Effector memory CD4-positive, alpha-beta T cell (primary cell): ENCODE measurements at places on chromosomes 1 and 21.

GRCh38 chr1:91549041-91549735, 48.5 kb downstream of the CDC7 start:
- peak overlapping the region; percentile 9 for H3K4me3 ChIP-seq
- no peaks in the 10 kb centered on the region for H3K36me3 ChIP-seq
- no peaks in the 10 kb centered on the region for H3K27me3 ChIP-seq
- peak; percentile 12 for DNase-seq

- no peaks in the 10 kb centered on the region for H3K4me1 ChIP-seq
- no peaks in the 10 kb centered on the region for H3K27me3 ChIP-seq
- H3K4me3 ChIP-seq: no peak overlapping the region
- peaks cover 71% of the 10 kb centered on the region for H3K36me3 ChIP-seq
These were observed 46.3 kb downstream of the AIDA start for GRCh38 chr1:222665964-222666363.

DNA sequence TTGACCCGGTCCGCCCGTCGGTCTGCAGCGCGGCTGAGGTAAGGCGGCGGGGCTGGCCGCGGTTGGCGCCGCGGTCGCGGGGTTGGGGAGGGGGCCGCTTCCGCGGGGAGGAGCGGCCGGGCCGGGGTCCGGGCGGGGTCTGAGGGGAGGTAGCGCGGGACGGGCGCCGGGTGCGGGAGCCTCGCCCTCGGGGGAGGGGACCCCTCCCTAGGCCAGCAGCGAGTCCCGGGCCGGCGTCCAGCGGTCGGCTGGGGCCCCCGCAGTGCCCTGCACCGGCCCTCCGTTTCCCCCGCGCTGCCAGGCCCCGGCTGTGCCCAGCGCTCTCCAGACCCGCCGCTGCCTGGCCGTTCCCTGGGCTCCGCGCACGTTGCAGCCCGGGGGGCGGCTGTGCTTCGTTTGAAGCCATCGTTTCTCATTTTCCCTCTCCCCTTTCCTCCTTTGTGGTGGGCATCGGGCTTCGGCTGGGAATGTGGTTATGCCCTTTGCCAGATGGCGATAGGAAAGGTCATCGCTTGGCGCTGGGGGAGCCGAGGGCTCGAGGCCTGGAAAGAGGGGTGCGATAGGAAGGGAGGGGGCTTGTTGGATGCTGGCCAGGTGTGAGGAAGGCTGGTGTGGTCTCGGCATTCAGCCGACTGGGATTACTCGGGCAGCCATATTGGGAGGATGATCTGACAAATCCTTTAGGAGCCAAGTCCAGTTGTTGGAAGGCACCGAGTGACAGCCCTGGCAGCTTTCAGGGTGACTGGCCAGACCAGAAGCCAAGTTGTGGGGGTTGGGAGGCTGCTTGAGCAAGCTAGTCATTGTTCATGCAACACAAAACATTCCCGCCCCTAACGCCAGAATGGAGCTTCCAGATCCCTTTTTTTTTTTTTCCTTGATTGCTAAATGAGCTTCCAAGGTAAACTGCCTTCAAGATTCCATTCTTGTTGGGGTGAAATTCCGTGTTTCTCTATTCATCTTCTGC, 753 bp downstream of the KIF1B start:
- peak overlapping the region; percentile 59 for H3K4me3 ChIP-seq
- peak overlapping the region; percentile 48 for H3K27ac ChIP-seq
- H3K36me3 ChIP-seq: no peaks in the 10 kb centered on the region
- no peaks in the 10 kb centered on the region for H3K27me3 ChIP-seq
- peaks cover 13% of the 10 kb centered on the region for H3K4me1 ChIP-seq
- DNase-seq: no peak

DNA sequence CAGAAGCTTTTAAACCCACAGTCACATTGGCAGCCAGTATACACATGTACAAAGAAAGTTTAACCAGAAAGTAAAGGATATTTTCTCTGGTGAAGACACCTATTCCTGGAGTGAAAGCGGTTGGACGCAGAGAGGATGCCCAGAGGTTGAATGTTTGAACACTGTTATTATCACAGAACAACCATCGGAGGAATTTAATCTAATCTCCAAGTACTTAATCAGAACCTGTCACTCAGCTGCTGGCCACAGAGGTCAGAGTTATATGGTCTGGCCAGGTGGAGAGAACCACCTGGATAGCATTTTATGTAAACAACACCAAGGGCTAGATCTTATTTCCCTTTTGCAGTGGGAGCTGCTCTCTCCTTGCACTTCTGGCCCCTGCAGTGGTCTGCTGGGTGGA, 29.4 kb downstream of the SPATA46 start:
- no peak overlapping the region for H3K4me3 ChIP-seq
- H3K36me3 ChIP-seq: no peaks in the 10 kb centered on the region
- H3K4me1 ChIP-seq: no peaks in the 10 kb centered on the region

GRCh38 chr1:112769611-112770010, 54.5 kb upstream of the PPM1J start:
- no peaks in the 10 kb centered on the region for H3K27me3 ChIP-seq
- H3K27ac ChIP-seq: no peak overlapping the region
- no peaks in the 10 kb centered on the region for H3K36me3 ChIP-seq
- no peaks in the 10 kb centered on the region for H3K4me1 ChIP-seq

DNA sequence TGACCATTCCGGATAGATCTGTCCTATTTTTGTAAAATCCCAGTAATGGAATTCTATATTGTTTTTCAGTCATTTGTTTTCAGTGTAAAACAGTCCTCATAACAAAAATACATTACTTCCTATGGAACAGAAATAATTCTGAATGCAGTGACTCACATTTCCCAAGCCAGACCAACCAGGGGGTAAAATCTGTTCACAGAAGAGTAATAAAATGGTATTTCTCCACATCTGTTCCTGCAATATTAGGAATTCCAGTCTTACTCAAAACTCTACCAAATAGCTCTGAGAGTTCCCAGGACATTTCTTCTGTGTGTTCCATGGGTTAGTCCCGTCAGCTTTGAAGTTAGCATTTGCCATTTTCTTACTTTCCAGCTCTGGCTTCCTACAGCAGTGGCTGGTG, 2.6 kb upstream of the DDR2 start:
- H3K4me3 ChIP-seq: no peak overlapping the region
- H3K27me3 ChIP-seq: no peaks in the 10 kb centered on the region
- H3K4me1 ChIP-seq: no peaks in the 10 kb centered on the region

GRCh38 chr1:235511470-235512240, 7.4 kb upstream of the B3GALNT2 start:
- DNase-seq: no peak
- H3K4me1 ChIP-seq: no peaks in the 10 kb centered on the region
- no peak overlapping the region for H3K27ac ChIP-seq

- no peak overlapping the region for H3K4me3 ChIP-seq
- no peak overlapping the region for H3K27ac ChIP-seq
- H3K27me3 ChIP-seq: no peaks in the 10 kb centered on the region
- H3K36me3 ChIP-seq: no peaks in the 10 kb centered on the region
These were observed 2.6 kb downstream of the FAAH start for GRCh38 chr1:46396441-46397398.

GRCh38 chr1:220873868-220874655, 5.2 kb upstream of the HLX start:
- H3K36me3 ChIP-seq: no peaks in the 10 kb centered on the region
- H3K4me1 ChIP-seq: peaks cover 5% of the 10 kb centered on the region
- H3K4me3 ChIP-seq: no peak overlapping the region
- DNase-seq: no peak

GRCh38 chr1:173162601-173163000, 44.5 kb downstream of the TNFSF4 start:
- no peaks in the 10 kb centered on the region for H3K36me3 ChIP-seq
- H3K4me1 ChIP-seq: no peaks in the 10 kb centered on the region
- no peak overlapping the region for H3K4me3 ChIP-seq
- no peaks in the 10 kb centered on the region for H3K27me3 ChIP-seq
- no peak overlapping the region for H3K27ac ChIP-seq

DNA sequence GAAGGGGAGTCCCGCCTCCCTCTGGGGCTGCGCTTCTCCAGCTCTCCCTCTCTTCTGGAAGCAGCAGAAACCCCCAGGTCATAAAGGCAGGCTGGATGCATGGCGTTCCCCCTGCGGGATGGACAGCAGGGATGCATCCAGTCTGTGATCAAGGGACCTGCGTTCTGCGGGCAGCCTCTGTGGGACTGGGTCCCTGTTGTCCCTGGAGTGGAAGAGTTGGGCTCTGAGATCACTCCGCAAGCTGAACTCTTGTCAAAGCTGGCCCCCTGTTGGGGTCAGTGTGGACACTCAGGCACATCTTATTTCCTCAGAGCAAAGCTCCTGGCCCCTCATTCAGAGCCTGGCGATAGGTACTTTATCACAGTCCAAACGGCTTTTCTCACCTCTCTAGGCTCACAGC, 341.2 kb downstream of the PTPRU start:
- no peaks in the 10 kb centered on the region for H3K27me3 ChIP-seq
- H3K4me1 ChIP-seq: no peaks in the 10 kb centered on the region
- no peaks in the 10 kb centered on the region for H3K36me3 ChIP-seq
- no peak overlapping the region for H3K4me3 ChIP-seq
- H3K27ac ChIP-seq: no peak overlapping the region
- DNase-seq: no peak

- DNase-seq: no peak
- no peak overlapping the region for H3K27ac ChIP-seq
- no peak overlapping the region for H3K4me3 ChIP-seq
These were observed 153.2 kb downstream of the LRIG2 start for GRCh38 chr1:113226148-113226547.

DNA sequence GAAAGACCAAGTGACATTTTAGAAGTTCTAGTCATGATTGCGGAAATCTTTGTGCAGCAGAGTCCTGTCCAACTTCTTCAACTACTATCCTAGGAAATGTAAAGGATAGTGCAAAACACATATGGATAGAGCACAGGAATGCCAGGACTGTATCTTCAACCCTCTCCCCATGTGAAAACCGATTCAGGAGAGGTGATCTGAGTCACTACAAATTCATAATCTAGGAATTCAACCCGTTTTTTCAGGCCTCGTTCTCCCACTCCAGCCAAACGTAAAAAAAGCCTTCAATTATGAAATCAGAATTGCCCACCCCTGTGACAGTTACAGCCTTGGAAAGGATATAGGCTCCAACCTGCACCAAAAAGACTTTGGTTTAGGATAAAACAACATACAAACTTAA, 52.9 kb upstream of the RGS1 start:
- H3K4me3 ChIP-seq: no peak overlapping the region
- H3K27ac ChIP-seq: no peak overlapping the region
- no peaks in the 10 kb centered on the region for H3K36me3 ChIP-seq
- no peaks in the 10 kb centered on the region for H3K27me3 ChIP-seq
- no peak for DNase-seq

DNA sequence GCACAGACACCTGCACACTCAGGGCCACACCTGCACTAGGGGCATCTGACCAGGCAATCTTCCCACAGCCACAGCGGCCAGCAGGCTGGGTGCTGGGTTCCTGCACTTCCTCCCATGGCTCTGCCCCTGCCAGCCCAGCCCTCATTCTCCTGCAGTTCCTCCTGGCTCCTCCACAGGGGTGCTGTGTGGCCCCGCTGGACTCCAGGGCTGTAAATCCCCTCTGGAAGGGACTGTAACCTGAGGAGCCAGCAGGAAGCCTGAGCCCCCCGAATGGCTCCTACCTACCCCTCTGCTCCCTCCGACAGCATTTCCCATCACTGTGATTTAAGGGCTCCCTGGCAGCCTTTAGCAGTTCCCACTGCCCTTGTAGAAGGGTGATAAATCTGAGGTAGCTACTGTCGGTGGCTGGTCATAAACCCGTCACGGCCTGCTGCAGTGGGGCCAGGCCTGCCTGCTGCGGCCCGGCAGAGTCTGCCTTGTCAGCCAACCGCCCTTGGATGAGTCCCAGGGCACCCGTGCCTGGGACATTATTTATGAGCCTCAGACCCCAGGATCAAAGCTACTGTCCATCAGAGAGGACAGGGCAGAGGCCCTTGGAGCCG, 8.8 kb downstream of the UBL4B start:
- no peaks in the 10 kb centered on the region for H3K4me1 ChIP-seq
- no peak for DNase-seq
- no peaks in the 10 kb centered on the region for H3K27me3 ChIP-seq
- no peak overlapping the region for H3K4me3 ChIP-seq

DNA sequence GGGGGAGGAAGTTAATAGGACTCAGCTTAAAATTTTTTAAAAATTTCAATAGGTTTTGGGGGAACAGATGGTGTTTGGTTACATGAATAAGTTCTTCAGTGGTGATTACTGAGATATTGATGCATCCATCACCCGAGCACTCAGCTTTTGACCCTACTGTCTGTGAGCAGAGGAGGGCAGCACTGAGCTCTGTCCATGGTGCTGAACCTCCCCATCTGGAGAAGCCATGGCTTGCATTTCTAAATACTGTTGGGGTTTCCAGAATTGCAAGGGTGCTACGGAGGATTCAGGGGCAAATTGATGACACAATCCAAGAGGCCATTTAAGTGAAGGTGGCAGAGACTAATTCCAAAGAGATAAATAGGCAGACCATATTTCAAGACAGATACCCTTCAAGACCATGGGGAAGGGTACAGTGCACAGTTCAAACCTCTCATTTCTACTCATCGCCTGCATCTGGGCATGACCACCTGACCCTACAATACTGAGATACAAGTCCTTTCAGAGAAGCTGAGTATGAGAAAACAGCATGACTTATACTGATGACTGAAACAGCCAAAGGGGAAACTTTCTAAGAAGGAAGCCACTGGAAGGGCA, 17.2 kb downstream of the SYT2 start:
- H3K36me3 ChIP-seq: no peaks in the 10 kb centered on the region
- peak; percentile 29 for DNase-seq

- DNase-seq: no peak
- H3K27me3 ChIP-seq: no peaks in the 10 kb centered on the region
- no peak overlapping the region for H3K27ac ChIP-seq
- no peak overlapping the region for H3K4me3 ChIP-seq
- no peaks in the 10 kb centered on the region for H3K36me3 ChIP-seq
These were observed 96.6 kb downstream of the PTPN14 start for GRCh38 chr1:214454569-214455396.

DNA sequence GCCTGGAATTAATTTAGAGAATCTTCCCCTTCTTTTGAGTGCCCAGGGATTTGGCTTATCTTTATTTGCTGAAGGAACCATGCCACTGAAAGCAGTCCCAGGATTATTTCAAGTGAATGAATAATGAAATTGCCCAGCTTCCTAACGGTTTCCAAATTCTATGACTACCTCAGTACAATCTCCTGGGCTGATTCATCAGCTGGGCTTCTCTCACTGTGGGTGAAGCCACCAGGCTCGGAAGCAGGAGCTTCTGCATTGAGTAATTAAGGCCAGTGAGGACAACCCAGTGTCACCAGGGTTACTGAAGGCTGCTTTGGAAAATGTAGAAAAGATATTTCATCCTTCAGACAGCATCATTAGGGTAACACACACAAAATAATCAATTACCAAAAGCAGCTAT, 169.8 kb downstream of the DAB1 start:
- no peak for DNase-seq
- no peak overlapping the region for H3K27ac ChIP-seq
- no peaks in the 10 kb centered on the region for H3K27me3 ChIP-seq
- H3K4me3 ChIP-seq: no peak overlapping the region
- no peaks in the 10 kb centered on the region for H3K4me1 ChIP-seq

GRCh38 chr1:53733447-53733931, 5.5 kb downstream of the GLIS1 start:
- DNase-seq: no peak
- no peak overlapping the region for H3K27ac ChIP-seq
- H3K4me1 ChIP-seq: peaks cover 4% of the 10 kb centered on the region
- no peak overlapping the region for H3K4me3 ChIP-seq
- peaks cover 12% of the 10 kb centered on the region for H3K27me3 ChIP-seq
- H3K36me3 ChIP-seq: no peaks in the 10 kb centered on the region

- H3K4me3 ChIP-seq: no peak overlapping the region
- H3K36me3 ChIP-seq: no peaks in the 10 kb centered on the region
- no peak overlapping the region for H3K27ac ChIP-seq
- no peak for DNase-seq
- H3K27me3 ChIP-seq: no peaks in the 10 kb centered on the region
These were observed 208.9 kb upstream of the GREM2 start for GRCh38 chr1:240820816-240821215.
